ENCODE measurements at places on chromosomes 13 and 19.

GRCh38 chr13:30409886-30410704 lies 12.2 kb upstream of the UBE2L5 start:
- no peak for DNase-seq

GRCh38 chr19:10653482-10653731 lies 739 bp upstream of the ILF3 start:
- no peak for DNase-seq

GRCh38 chr13:78520425-78520824 lies 82.9 kb downstream of the POU4F1 start:
- no peak for DNase-seq

- no peak for DNase-seq
These were observed 71.7 kb downstream of the GPC5 start for GRCh38 chr13:91470084-91470621.

DNA sequence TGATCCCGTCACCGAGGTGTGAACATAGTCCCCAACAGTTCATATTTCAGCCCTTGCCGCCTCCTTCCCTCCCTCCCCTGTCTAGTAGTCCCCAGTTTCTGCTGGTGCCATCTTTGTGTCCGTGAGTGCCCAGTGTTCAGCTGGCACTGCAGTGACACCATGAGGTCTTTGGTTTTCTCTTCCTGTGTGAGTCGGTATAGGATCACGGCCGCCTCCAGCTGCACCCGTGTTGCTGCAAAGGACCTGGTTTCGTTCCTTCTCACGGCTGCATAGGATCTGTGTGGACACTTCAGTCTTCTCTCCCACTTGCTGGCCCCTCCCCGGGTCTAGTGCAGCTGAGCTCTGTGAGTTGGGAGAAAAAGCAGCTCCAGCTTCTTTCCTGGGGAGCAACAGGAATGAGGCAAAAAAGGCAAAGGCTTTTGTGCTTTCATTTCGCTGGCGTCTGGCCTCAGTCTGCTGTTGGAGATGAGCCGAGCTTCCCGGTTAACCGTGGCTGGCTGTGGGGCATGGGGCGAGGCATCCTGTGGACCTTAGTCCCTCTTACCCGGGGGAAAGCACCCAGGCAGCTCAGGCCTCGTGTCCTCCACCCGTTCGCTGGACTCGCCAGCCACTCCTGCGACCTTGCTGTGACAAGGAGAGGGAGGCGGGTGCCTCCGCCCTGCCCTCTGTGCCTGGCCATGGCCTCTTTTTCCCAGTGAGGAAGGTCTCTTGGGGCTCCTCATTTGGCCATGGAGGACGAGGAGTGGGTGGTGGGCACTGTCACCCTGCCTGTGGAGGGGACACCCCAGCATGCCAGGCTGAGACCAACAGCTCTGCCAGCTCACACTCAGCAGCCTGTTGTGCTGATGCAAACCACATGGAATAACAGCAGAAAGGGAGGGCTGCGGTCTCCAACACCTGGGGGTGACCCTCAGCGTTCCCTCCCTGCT lies 196.5 kb downstream of the TEX29 start:
- no peak for DNase-seq

DNA sequence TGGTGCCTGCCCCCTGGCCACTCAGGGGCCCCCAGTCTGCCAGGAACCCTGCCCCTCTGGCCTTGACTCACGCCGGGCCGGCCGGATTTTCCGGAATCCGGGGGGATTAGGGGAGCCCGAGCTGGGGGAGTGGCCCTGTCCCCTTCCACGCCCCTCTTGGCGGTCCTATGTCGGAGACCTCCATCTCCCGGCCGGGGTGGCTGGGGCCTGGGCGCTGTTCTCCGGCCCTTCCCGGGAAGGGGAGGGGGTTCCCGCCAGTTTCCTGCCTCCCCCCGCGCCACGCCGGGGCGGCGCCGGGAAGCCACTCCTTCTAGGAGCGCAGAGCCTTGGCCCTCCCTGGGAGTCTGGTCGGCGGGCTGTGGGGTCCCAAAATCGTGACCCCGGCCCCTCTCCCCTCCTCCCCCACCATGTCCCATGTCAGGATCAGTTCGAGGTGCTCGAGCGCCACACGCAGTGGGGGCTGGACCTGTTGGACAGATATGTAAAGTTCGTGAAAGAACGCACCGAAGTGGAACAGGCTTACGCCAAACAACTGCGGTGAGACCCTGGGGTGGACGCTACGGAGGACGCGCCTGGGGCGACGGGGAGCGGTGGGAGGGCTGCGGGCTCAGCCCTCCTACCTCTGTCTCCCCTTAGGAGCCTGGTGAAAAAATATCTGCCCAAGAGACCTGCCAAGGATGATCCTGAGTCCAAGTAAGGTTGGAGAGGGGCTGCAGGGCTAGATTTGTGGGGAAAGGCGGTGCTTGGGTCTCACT lies 1.3 kb downstream of the TRIP10 start:
- DNase-seq: no peak

GRCh38 chr19:14404312-14404711 lies 14.8 kb downstream of the DDX39A start:
- no peak for DNase-seq

DNA sequence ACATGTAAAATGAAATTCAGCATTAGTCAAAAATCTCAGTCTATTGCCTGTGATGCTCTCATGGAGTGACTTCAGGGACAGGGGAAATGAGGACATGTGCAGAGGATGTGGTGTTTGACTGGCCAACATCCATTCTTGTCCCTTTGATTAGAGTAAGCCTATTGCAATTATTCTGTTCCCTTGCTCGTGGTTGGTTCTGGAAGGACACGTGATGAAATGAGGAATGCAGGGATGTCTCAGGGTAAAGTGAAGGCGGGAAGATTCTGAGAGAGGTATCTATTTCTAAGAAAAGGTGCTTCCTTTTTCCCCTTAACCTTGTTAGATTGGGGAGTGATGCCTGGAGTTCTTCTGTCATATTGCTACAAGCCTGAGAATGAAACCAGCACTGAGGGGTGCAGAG lies 37.1 kb upstream of the CNMD start:
- DNase-seq: no peak

DNA sequence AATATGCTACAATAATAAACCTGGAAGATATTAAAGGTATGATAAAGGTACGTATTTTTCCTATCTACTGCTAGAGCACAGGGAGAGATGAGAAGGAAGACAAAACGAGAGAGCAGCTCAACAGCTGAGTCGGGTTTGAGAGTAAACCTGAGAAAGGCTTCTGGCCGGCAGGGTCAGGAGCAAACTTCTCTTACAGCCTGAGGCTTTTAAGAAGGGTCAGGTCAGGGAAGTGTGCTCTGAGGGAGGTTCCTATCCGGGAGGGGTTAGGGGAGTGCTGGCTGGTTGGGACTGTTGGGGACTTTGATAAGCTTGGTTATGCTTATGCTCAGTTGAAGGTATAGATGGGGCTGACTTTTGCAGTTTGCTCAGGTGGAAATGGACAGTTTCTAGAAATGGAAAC lies 77.7 kb upstream of the PRR20A start:
- no peak for DNase-seq

GRCh38 chr13:114248011-114248410 lies 13.3 kb downstream of the CDC16 start:
- no peak for DNase-seq

GRCh38 chr13:113216254-113217048 lies 7.0 kb downstream of the CUL4A start:
- DNase-seq: no peak

- DNase-seq: no peak
These were observed 14.6 kb downstream of the SUGP1 start for GRCh38 chr19:19305696-19306095.

GRCh38 chr19:13946414-13946813 lies 5.9 kb upstream of the DCAF15 start:
- no peak for DNase-seq

DNA sequence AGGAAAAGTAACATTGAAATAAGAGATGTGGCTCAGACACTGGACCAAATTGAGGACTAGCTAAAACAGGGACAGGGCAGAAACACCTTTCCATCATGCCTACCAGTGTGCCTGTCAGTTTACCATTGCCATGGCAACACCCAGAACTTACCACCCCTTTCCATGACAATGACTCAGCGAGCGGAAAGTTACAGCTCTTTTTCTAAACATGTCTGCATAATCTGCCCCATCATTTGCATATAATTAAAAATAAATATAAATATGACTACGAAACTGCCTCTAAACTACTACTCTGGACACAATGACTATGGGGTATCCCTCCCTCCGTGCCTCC lies 96.0 kb downstream of the UBL3 start:
- no peak for DNase-seq

DNA sequence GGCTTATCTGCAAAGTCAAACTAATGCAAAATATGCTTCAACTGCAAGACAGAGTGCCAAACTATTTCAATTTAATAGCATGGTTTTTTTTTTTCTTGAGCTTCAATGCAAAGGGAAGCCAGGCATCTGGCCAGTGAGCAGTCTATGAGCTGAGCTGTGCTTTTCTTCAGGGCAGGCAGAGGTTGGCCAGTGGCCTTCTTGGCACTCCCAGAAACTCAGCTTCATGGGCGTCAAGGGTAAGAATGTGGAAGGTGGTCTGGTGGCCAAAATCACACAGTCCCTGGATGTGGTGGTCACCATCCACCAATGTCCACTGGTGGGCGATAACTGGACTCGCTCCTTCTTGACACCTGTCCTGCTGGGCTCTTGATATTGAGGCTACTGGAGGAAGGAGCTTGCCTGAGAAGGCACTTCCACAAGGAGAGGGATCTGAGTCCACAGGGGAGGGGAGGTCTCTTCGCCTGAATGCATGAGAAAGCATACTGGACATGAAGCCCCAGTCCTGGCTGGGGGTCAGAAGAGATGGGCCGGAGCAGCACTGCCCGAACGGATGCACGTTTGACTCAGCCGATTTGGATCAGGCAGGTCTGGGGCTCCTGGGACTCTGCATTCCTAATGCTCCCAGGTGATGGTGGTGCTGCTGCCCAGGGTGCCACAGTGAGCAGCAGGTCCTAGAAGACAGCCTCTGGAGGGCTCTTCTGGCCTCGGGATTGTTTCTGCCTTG lies 17.1 kb downstream of the COL4A2 start:
- no peak for DNase-seq

- no peak for DNase-seq
These were observed 36.5 kb upstream of the MRI1 start for GRCh38 chr19:13727798-13728197.

DNA sequence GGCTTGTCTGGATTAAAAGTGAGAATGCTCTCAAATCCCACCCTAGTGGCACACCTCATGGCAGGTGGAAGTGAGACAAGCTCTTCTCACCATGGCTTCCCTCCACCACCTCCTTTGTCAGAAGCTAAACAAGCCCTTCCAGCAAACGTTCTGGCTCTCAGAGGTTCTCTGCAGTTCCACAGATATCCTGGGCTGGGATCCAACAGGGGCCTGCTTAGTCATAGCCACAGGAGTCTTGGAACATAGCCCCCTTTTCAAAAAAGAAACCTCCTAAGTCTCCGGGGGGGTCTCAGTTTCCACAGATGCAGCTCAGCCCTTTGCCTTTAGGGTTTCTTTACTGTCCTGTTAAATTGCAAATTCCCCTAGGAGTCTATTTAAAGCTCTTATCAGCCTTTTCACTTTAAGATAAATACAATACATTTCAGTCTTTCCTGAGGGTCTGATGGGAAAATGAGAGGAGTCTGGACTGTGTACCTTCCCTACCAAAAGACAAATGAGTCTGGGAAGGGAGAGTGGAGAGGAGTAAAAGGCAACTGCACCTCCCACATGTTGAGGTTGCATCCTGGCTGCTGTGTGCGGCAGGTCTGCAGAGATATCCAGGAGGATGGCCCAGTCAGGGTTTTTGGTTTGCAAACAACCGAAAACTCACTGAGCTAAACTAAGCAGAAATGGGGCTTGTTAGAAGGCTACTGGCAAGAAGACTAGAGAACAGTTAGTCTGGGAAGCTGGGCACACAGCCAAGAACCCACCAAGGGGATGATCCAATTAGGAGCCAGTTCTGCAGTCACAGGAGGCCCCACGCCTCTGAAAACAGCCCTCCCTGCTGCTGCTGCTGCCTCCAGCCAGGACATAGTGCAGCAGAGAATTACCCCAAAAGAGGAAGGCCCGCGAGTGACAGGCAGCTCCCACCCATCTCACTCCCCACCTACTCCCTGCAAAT lies 41.4 kb upstream of the SERP2 start:
- DNase-seq: no peak

DNA sequence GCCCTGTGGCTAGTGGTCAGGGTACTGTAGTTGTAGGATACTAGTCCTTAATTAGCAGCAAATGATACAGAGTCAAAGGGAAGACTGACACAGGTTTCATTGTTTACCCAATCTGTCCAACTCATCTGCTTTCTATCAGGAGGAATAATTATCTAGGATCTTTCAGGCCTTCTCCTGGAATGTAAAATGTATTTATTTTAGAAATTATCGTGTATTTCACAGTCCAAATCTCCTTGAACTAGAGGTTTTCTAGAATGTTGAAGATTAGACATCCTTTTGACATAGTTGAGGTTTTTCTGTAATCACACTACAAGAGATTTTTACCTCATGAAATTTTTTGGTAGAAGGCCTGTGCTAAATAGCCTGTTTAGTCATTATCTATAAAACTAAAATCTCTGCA lies 1694.8 kb upstream of the PCDH20 start:
- no peak for DNase-seq

DNA sequence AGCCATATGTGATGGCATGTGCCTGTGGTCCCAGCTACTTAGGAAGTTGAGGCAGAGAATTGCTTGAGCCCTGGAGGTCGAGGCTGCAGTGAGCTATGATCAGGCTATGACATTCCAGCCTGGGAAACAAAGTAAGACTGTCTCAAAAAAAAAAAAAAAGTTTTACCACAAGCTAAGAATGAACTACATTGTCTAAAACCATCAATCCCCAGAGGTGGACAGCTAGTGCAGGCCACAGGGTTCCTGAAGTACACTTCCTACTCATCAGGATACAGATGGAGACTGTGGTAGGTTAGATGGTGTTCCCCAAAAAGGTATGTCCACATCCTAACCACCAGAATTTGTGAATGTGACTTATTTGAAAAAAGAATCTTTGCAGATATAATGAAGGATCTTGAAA lies 63.5 kb upstream of the DOCK9 start:
- no peak for DNase-seq

DNA sequence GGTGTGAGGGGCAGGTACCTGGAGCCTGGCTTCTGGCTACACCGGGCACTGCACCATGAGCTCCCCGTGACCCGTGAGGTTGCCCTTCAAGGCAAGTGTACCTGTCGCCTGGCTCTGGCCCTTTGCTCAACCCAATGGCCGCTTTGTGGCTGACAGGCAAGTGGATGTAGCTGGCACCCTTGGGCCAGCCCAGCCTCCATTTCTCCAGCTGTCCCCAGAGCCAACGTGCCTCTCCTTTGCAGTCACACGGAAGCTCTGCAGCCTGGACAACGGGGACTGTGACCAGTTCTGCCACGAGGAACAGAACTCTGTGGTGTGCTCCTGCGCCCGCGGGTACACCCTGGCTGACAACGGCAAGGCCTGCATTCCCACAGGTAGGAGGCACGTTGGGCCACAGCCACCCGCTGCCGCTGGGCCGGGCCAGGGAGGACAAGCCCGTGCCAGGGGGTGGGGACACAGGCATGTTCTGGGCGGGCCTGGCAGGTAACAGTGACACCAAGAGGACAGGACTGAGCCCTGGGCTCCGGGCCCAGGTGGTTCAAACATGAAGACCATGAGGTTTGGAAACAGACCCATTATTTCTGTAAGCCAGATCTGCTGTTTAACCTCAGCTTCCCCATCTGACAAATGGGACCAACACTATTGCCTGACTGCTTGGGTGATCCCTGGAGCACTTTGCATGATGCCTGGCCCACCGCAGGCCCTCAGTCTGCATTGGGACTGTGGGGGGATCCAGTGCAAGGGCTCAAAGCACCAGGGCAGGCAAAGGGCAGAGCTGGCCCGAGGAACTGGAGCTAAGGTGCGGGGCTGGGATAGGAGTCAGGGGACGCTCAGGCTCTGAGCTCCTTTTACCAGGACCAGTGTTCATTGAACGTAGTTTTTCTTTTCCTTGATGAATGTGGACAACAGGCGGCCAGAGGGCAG lies 17.5 kb upstream of the PROZ start:
- DNase-seq: no peak
